CD8-positive, alpha-beta T cell (primary cell): ENCODE measurements at places on chromosomes 3 and 15.
A peak's percentile ranks its signal among the peaks of the same experiment; 100 is the strongest.

DNA sequence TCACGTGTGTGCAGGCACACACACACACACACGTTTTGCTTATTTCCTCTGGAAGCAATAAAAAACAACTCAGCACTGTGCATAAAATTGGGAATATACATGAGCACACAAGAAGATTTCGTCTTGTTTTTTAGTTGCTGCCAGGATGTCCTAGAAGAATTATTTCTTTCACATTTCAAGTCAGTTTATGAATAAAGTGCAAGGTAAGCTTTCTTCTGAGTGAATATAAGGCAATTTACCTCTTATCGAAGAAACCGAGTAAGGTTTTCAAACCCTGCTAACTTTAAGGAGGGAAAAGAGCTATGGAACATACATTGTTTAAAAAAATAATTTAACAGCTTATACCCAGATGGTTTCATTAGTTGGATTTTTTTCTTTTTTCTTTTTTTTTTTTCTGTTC, 855.4 kb upstream of the NR2F2 start:
- DNase-seq = no peak

- peak; percentile 14 for DNase-seq
These were observed 4.4 kb upstream of the BRPF1 start for GRCh38 chr3:9727041-9727595.

DNA sequence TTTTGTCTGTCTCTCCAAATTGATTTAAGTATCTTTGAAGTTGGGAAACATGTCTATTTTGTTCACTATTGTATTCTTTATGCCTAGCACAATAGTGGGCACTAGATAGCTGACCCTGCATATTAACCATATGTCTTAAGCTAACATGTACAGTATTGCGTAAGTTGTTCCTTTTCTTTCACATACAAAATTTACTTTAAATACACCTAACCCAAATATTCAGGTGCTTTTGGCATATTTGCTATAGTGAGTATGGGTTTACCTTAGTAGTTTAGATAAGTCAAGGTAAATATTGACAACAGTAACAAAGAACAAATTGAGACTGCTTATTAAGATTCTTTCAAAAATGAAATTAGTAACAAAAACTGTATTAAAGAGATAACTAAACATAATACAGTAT, 50.9 kb downstream of the NRG4 start:
- no peak for DNase-seq

GRCh38 chr15:62691008-62691407, 351.5 kb upstream of the TPM1 start:
- no peak for DNase-seq

DNA sequence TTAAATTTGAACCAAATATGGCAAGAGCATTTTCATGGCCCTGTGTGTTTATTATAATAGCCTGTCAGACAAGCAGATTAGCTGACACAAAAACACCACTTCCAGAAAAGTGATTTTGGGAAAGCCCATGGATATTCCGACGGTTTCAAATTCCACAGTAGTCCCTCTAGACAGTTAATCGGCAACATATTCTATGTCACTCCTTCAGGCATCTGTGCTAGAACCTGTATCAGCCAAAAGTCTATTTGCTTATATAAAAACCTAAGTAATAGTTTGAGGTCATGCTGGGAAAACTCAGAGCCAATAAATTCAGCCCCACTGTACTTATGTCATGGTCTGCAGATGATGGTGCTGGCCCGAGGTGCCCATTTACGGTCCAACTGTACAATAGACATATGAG, 110.2 kb upstream of the ARHGEF26 start:
- DNase-seq = no peak
